Mammary microvascular endothelial cell (primary cell): ENCODE measurements at places on chromosomes 1 and 21. TPM values are rescaled to one million over a fixed set of nuclear protein-coding genes. Genes with fewer than 3 reads are reported as not detected.

Gene CDC20
- 174 and 181 TPM in 2 replicates for total RNA-seq

Gene E2F2
- 1.9 and 2.7 TPM in 2 replicates for total RNA-seq

Gene ZNF692
- total RNA-seq = 14.4 and 18.8 TPM in 2 replicates

Gene TNFRSF18
- total RNA-seq = not detected in 2 replicates

Gene NPPA
- not detected in 2 replicates for total RNA-seq

Gene SLFNL1
- total RNA-seq = under 0.01 and 0.07 TPM in 2 replicates
